ENCODE measurements at places on chromosomes 3 and 15. TPM values are rescaled to one million over a fixed set of nuclear protein-coding genes. Genes with fewer than 3 reads are reported as not detected.

GRCh38 chr15:93173369-93173768 is 84.4 kb upstream of the RGMA start:
- DNase-seq: no peak

GRCh38 chr3:127800508-127800907 is 21.8 kb downstream of the MGLL start:
- no peak for DNase-seq

Gene TMEM108
- total RNA-seq: 38.0 TPM

Gene CLDN1
- 15.6 TPM for total RNA-seq

DNA sequence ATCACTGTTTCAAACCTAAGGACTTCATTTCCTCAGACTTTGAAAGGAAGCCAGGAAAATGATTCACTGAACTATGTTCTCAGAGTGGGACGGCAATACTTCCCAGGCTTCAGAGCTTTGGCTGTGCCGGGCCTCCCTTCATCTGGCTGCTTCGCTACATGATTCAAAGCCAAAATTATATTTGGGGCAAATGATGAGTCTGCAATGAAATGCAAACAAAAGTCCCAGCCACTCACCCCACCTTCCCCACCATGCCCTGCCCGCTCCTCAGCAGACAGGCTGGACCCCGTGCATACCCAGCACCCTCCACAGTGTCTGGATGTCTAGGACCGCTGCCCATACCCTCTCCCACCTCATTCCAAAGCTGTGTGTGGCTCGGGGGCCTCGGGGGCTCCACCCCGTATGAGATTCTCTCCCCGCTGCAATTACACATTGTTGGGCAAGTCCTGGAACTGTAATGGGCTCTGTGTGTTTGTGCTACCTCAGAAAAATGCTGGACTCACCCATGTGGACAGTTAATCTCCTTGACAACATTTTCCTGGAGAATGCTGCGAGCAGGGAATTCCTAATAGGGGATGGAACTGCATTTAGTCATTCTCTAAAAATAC is 32.2 kb downstream of the ATP10A start:
- DNase-seq: no peak

GRCh38 chr3:186143250-186143649 is 34.4 kb upstream of the ETV5 start:
- DNase-seq: no peak

- no peak for DNase-seq
These were observed 31.1 kb downstream of the LSM3 start for GRCh38 chr3:14209581-14210289.

GRCh38 chr3:112793326-112794081 is 53.2 kb downstream of the CD200R1L start:
- no peak for DNase-seq

Gene CLN6
- total RNA-seq: 20.2 TPM

- DNase-seq: no peak
These were observed 89.8 kb upstream of the MEX3B start for GRCh38 chr15:82135638-82136037.

GRCh38 chr15:32781781-32782180 is 64.0 kb downstream of the GREM1 start:
- DNase-seq: no peak

Gene CFAP20DC
- 2.1 TPM for total RNA-seq

DNA sequence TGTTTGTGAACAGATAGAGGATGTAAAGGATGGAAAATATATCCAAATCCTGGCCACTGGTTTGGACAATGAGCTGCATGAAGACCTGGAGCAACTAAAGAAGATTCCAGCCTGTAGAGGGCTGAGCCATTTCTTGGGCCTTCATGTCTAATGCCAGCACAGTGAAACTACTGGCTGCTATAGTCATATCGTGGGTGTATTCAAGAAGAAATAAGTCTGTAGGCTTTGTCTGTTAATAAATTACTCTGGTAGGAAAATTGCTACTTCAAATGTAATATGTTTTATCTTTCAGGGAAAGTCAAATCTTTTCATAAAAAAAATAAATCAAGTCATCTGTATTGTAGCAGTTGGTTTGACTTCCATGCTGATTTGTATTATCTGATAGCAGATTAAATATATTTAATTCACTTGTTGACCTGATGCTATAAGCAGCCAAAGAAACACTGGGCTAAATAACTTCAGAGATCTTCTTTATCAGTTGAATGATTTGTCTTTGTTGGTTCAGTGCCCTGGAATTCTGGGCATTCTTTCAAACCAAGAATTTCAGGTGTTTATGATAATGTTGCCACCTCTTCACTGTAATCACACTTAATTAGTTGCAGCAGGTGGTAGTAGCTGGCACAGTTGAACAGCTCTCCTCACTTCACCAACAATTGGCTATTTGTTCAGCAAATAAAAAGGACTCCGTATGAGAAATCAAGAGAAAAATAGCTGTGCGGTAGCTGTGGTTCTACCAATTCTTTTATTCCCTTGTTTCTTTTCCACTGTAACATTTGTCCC is 1109.5 kb downstream of the NSUN3 start:
- DNase-seq: no peak

- DNase-seq: no peak
These were observed 247.7 kb upstream of the CTNNB1 start for GRCh38 chr3:40951636-40952035.
